Fibroblast of skin of back (primary cell): ENCODE measurements at places on chromosomes 12 and 14.

DNA sequence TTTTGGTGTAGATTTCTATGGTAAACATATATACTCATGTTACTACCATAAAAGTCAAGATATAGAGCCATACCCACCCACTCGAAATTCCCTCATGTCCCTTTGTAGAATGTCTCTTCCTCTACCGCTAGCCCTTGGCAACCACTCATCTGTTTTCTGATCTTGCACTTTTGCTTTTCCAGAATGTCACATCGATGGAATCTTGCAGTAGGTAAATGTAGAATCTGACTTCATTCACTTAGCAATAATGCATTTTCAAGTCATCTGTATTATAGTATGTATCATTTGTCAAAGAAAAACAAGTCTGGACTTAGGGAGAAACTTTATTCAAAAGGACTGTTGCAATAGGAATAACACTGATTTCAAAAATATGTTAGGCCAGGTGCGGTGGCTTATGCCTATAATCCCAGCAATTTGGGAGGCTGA lies 19.3 kb upstream of the CLEC2D start:
- DNase-seq: no peak

DNA sequence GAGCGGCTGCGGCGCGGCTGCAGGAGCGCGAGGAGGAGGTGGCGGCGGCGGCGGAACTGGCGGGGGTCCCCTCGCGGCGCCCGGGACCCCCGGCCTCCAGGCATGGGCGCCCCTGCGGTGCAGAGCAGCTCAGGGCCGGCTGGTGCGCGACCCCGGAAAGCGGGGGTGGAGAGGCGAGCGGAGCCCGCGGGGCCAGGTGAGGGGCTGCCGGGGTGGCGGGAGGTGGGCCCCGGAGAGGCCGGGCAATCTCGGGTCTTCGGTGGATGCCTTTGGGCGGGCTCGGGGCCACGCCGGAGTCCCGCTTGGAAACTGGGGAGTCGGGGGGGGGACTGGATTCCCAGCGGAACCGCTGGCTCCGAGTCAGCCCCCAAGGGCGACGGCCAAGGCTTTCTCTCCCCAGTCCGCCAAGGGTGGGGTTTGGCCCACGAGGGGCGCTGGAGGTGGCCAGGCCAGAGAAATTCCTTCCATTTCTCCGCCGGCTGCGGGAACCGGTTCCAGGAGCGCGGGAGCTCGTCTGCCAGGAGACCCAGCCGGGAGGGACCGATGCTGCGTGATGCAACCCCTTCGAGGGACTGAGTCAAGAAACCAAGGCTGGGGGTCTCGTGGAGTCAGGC lies 13.9 kb upstream of the NR4A1 start:
- peak; percentile 55 for DNase-seq

DNA sequence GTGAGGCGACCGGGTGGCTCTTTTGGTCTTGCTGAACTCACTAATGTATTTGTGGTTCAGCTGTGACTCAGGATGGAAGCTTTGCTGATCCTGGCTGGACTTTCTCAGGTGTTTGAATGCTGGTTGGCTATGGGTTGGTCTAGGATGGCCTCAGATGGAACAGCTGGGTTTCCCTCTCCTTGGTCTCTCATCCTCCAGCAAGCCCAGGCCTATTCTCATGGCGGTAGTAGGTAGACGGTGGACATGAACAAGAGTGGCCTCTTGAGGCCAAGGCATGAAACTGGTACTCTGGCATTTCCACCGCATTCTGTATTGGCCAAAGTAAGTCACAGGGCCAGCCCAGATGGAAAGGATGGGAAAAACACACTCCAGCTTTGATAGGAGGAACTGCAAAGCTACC lies 11.8 kb upstream of the POLR3B start:
- DNase-seq: peak; percentile 61

- no peak for DNase-seq
Observed at GRCh38 chr14:23219075-23219474, 18.7 kb upstream of the RNF212B start.

GRCh38 chr12:52122540-52122871 lies 43.0 kb downstream of the SMIM41 start:
- no peak for DNase-seq

DNA sequence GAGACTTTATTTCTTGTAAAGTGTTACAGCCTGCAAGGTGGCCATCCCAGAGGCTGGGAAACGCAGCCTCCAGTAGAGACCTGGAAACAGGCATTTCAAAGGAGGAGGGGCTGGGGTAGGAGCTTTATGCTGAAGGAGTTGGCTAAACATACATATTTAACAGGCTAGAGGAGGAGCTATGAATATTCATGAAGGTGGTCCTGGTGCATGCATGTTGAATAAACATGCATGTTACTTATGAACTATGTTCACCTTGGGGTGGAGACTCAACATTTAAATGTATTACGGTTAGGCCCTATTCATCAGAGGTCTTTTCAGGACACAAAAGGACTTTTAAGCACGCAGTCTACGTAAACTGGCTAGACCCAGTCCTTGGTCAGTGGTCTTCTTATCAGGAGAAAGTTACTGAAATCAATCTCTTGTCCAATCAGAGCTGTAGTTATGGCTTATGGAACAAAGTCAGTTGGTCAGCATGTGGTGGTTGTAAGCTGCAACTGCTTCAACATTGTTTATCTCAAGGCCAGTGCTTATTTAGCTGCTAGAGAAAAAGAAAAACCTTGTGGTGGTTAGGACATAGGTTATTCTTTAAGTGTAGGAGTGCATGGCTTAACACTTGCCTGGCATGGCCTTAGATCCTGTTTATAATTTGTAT lies 11.4 kb upstream of the ARF6 start:
- DNase-seq: no peak
